Activated CD4-positive, alpha-beta T cell treated with anti-CD3 and anti-CD28 coated beads, Interleukin-2, Interleukin-6, amounts not matched to agents 100 ng/mL and 50 ng/mL, durations not matched to agents 16 hours and 8 hours (primary cell): ENCODE measurements at places on chromosomes 7 and 10.

- peak; percentile 56 for DNase-seq
These were observed 5.4 kb downstream of the SUV39H2 start for GRCh38 chr10:14884082-14884481.

DNA sequence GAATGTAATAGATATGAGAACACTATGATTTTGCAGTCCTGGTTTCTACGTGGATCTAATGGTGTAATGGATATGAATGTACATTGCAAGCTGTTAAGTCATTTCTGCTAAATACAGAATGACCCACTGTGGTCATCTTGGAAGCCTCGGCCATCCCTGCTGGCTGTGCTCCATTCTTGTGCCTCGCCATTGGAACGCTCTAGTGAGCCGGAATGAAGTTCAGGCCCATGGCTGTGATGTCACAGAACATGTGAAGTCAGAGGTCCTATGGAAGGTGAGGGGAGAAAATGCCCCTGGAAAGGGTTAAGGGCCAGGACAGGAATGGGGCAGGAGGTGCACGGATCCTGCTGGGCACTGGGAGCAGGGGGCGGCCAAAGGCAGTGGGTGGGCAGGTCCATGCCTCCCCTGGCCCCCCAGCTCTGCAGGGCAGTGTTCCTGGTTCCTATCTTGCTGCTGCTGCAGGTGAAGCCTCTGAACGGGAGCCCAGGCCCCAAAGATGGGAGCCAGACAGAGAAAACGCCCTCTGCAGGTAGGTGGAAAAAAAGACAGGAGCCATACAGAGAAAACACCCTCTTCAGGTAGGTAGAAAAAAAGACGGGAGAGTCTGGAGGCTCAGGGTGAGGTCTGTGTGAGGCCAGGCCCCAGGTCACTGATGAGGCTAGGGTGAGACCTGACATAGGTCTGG, at the start of gene LLCFC1:
LLCFC1 (plus strand) TSS at position 259 of the 685 bp plus-strand sequence; CDS start at position 397, 138 bp downstream.
- DNase-seq, result peak; percentile 18

- DNase-seq, result no peak
These were observed 105.3 kb downstream of the PLXDC2 start for GRCh38 chr10:19921300-19922140.

DNA sequence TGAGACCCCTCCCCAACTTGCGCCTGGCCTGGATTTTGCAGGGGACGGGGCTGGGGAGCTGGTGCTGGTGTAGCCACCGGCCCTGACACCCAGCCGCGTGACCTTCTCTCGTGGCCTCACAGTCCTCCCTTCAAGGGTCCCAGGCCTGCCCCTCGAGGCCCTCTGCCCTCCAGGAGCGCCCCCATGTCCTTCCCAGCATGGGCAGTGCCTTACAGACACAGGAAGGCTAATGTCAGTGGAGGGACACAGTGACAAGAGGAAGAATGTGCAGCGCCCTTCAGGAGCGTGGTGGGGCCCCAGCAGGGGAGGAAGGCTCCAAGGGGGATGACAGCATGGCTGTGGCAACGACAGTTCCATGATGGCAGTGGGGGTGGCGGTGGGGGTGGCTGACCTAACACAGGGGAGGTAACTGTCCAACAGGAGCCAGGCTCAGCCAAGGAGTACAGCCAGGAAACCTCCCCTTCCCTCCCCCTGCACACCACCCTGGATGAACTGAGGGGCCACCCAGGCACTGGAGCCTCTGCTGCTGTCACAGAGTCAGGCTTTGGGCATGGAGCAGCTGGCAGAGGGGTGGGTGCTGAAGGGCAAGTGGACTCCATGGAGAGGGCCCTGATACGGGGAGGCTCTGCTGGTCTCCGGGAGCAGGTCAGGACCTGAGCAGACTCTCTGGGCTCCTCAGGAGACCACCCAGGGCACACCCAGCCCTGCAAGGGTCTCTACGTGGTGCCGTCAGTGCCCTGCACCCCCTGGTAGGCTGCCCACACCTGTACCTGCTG, 76.0 kb upstream of the RET start:
- DNase-seq, result no peak

- no peak for DNase-seq
These were observed 13.7 kb downstream of the IL2RA start for GRCh38 chr10:6048281-6049030.

DNA sequence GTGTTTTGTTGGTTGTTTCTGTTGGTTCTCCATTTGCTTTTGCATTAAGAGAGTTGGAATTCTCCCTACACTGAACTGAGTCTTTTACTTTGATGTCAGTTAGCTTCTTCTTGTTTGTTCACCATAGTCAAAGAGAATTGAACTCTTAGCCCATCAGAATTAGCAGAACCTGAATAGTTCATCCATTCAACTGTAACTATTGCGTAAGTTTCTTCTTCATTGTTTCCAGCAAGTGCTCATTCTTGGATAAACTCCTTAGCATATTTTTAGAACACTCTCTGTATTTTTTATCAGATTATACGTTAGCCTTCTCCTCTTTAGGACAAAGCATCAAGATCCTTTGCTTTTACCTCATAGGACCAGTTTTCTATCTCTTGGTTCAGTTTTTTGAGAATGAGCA, 128.4 kb upstream of the RAB11FIP2 start:
- DNase-seq, result no peak

GRCh38 chr7:27080844-27081436, 14.9 kb downstream of the HOXA1 start:
- DNase-seq, result no peak

- no peak for DNase-seq
These were observed 65.2 kb downstream of the GBF1 start for GRCh38 chr10:102310361-102311024.

- DNase-seq, result no peak
These were observed 4.2 kb downstream of the ZNF488 start for GRCh38 chr10:47379901-47380300.

DNA sequence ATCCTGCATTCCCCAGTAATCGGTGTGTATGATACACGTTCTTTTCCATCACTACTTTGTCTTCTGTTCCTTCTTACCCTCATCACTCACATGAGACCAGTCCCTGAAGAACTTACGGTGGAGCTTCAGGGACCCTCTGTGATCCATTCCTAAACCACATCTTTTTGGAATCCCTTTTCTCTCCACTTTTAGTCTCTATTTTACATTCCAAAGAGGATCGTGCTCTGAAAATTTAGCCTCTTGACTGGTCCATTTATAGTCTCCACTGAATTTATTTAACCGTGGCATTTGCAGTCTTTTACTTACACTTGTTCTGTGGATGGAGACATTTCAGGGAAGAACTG, 109.1 kb downstream of the NT5C2 start:
- no peak for DNase-seq

- peak; percentile 61 for DNase-seq
These were observed 115.5 kb upstream of the CREB5 start for GRCh38 chr7:28296571-28297483.

DNA sequence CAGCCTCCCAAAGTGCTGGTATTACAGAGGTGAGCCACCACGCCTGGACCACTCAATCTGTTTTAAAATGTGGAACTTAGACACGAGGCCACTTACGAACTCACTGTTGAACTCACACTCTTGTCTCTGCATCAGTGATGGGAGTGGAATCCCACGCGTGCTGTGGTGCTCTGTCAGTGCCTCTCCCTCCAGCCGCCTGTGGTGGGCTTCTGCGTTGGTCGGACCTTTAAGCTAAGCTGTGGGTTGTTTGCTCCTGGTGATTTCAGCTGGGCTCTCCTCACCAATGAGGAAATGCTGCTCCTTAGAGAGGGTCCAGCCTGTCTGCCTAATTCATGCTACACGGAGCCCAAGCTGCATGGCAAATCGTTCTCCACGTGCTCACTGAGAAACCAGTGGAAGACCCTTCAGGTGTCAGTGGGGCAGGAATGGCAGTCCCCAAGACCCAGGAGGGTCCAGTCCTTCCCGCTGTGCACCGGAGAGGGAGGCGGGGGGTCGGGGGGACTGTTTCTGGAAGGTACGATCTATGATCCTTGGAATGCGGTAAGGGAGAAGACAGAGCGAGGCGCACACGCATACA, 17.9 kb upstream of the PRKAR1B start:
- no peak for DNase-seq

DNA sequence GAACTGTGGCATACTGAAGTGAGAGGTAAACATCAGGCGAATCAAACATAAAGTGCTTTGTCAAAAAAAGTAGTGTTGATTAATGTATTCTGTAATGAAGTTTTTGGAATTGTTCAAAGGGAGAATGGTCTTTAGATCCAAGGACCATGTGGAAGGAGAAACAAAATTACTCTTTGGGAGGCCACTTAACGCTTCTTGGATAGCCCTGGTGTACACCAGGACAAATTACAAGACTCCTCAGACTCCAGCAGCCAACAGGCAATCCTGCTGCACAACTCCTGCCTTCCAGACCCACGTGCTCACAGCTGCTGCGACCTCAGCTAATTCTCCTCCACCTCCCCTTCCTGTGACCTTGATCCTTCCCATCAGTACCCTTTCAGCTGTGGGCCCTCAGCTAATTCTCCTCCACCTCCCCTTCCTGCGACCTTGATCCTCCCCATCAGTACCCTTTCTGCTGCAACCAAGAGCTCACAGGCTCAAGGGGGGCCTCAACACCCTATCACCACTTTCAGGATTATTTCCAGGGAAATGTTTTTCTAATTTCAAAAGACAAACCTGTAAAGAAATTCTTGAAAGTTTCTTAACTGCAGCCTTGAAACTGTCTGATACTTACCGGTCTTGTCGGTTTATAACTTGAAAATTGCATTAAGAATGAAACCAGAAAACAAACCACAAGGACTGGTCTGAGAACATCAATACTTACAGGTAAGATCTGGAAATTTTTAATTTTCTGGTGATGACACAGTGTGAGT, 29.7 kb upstream of the DDC start:
- DNase-seq, result peak; percentile 81

DNA sequence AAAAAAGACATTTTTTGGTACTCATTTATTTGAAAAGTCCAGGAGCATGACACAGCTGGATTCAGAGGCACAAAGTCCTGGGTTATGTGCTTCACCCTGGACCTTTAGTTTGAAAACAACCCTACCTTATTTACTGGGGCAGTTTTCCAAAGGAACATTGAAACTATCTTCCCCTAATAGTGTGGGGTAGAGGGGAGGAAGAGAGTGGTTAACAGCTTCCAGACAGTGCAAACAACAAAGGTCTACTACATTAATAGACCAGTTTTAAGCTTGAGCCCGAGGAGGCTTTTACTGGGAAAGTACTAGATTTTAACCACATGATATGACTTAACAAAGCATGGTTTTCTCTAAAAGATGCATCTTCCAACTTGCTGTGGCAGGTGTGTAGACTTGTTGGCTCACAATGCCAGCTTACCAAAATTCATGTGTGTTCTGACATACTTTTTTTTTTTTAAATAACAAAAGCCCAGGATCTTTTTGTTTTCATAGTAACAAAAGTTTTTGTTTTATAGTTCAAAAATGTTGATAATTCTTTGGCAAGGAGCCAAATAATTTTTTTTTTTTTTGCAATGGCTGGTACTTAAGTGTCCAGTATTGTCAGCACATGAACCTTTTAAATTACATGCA, 1.8 kb downstream of the GSTO1 start:
- no peak for DNase-seq

GRCh38 chr10:75436896-75437295, 5.5 kb downstream of the LRMDA start:
- DNase-seq, result no peak

DNA sequence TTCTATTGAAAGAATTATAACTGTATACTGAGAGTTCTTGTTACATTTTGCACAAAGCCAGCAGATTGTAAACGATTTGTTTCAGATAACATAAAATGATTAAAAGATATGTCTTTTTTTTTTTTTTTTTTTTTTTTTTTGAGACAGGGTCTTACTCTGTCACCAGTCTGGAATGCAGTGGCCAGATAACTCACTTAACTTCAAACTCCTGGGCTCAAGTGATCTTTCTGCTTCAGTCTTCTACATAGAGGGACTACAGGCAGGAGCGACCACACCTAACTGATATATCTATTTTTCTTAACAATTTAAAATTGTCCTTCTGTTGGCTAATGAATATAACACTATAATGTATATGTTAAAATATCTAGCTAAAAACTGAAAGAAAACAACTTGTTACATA, 317.3 kb upstream of the CACNA2D1 start:
- no peak for DNase-seq

DNA sequence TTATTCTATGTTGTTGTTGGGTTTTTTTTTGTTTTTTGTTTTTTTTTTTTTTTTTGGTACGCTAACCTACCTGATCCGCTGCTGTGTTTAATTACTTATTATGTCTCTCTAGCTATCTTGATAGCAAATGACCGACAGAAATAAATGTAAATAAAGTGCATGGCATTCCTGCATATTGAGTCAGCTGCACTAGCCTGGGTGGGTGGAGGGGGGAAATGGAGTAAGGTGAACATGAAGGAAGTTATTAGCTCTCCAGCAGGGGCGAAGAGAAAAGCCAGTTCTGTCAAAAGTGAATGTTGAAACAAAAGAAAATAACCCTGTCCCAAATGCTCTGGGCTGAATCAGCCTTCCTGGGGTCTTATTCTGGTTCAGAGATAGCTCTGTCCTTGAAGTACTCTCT, 210.7 kb upstream of the MDFIC start:
- DNase-seq, result no peak

DNA sequence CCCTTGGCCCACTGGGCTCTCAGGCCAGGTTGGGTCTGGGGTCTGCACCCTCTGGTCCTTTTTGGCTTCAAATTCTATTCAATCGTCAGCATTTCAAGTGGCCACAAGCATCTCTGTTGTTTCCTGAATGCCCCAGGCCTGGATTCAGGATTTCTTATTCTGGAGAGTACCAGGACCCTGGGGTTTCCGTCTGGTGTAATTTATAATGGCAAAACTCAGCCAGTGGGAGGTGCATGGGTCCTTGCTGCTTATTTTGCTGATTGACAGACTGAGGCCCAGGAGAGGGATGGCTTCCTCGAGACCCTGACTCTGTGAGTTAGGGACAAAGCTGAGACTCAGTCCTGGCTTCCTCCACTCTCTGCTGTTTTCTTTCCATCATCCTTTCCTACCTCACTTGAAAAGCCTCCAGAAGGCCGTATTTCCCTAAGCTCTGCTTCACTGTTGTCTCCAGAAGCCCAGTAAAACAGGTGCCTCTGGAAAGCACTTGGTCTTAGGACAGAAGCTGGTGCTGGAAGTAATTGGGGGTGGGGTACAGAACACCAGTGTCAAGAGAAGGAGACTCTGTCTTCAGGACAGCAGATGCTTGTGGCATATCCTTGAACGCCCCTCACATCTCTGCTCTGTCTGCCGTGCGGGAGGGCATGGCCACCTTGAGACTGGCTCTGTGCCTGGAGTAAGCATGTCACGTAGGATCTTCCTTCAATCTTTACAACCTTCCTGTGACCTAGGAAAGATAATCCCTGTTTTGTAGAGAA, 39.4 kb upstream of the SH2D4B start:
- peak; percentile 22 for DNase-seq

GRCh38 chr7:1052031-1052818, 7.9 kb downstream of the GPR146 start:
- no peak for DNase-seq

- DNase-seq, result no peak
These were observed 23.0 kb downstream of the SMKR1 start for GRCh38 chr7:129525225-129525862.
